Activated effector memory CD4-positive, alpha-beta T cell treated with Interleukin-2 at 50 U/mL for 16 hours (primary cell): ENCODE measurements at places on chromosomes 12 and 14.

DNA sequence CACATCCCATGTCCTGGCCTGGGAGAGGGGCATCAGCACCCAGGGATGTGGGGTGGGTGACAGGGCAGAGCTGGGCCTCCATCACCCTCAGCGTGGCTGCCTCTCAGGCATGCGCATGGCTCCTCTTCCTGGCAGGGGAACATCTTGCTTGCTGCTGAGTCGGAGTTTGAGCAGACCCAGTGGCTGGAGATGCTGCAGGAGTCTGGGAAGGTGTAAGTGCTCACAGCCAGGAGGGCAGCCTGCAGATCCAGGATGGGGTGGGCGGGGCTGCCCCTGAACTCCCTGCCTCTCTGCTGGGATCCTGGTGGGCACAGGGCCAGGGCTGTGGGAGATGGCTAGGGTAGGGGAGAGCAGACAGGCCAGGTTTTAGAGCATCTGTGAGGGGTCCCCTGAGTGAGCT lies 16.2 kb downstream of the PLEKHD1 start:
- DNase-seq: no peak

- DNase-seq: no peak
Measured at GRCh38 chr14:104770851-104771272, 17.9 kb downstream of the SIVA1 start.

- DNase-seq: no peak
Measured at GRCh38 chr12:121845701-121846100, 13.0 kb downstream of the HPD start.

GRCh38 chr12:98780261-98780660 lies 135.2 kb downstream of the APAF1 start:
- DNase-seq: no peak

GRCh38 chr12:26783131-26783526 lies 49.9 kb downstream of the ITPR2 start:
- DNase-seq: no peak

DNA sequence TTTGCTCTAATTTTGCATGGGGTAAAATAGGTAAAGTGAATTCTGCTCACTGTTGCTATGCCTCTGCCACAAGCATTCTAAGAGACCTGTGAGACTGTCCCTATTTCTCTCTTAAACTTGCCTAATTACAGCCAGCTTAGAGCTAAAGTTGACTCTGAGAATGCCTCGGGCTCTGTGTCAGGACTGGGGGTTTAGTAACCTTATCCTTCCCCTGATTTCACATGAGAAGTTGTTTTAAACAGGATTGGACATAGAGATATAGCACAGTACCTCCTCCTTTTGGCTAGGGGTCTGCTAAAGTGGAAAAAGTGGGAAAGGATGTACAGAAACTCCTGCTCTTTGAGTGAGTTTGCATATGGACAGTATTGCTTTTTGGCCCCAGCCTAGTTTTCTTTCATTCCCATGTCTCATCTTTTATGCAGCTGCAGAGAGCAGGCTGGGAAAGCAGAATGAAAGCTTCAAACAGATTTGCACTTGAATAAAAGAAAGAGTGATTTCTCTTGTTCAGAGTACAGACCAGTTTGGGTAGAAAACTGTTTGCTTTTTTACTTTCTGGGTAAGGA lies 122.0 kb downstream of the RAD51B start:
- no peak for DNase-seq

- peak; percentile 15 for DNase-seq
Measured at GRCh38 chr12:120536064-120536791, 2.1 kb downstream of the RNF10 start.

- DNase-seq: no peak
Measured at GRCh38 chr14:101058571-101058970, 155.0 kb upstream of the RTL1 start.

DNA sequence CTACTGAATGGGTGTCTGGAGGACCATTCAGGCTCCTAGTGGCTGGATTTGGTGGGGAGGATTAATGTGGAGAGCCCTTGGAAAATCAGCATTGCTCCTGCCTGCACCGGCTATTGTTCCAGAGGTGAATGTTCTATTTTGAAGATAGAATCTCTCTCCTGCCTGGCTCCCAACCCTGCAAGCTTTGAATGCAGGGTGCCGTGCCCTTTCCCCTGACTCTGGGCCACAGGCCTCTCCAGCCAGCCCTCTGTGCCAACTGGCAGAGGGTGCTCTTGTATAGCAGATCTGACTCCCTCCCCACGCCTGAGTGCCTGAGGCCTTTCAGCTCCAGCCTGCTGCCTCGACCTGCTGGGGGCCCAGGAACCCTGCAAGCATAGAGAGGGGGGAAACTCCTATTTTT lies 106.8 kb downstream of the TMEM260 start:
- DNase-seq: no peak

GRCh38 chr14:52876311-52876710 lies 74.5 kb downstream of the FERMT2 start:
- no peak for DNase-seq

DNA sequence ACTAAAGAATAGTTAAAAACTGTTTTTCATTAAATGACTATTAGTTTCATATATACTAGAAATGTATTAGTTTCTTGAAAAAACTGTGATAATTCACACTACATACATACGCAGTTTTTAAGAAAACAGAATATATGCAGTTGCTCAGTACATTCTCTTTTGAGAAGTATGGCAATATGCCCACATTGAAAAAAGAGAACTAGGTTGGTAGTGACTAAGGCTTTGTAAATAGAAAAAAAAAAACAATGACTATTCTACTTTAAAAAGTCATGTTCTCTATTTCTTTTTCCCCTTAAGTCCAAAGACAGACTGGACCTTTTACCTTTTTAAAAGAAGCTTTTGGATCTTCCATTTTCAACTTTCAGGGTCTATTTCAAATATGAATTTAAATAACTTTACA lies 25.0 kb downstream of the SNX6 start:
- no peak for DNase-seq

- DNase-seq: peak; percentile 48
Measured at GRCh38 chr12:13255792-13256691, 59.5 kb downstream of the EMP1 start.

DNA sequence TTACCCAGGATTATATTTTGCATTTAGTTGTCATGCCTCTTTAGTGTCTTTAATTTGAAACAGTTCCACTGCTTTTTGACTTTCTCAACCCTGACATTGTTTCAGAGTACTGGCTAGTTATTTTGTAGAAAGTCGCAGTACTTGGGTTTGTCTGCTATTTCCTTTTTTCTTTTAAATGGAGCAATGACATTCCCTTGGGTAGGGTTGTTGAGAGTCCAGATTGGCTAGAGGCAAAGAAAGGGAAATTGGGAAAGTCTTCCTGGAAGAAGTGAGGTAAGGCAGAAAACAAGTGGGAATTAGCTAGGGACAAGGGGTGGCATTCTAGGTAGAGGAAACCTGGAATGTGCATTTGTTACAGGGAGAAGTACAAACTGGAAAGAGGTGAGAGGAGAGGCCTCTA lies 245.9 kb downstream of the EMP1 start:
- DNase-seq: no peak

DNA sequence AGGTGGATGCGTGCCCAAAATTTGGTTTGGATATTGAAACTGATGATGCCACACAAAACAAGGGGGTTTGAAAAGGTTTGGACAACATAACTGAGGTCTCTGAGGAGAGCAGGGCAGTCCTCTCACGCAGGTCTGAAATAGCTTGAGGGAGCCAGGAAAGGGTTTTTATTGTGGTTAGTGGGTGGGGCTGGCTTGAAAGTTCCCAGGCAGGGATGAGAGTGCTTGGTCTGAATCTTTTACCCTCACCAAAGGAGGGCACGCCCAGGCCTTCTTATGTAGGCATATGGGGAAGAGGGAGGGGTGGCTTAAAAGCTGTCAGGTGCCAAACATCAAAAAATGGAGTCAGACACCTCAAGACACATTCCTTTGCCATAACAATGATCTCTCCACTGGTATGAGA lies 493.1 kb upstream of the CCDC196 start:
- DNase-seq: no peak

DNA sequence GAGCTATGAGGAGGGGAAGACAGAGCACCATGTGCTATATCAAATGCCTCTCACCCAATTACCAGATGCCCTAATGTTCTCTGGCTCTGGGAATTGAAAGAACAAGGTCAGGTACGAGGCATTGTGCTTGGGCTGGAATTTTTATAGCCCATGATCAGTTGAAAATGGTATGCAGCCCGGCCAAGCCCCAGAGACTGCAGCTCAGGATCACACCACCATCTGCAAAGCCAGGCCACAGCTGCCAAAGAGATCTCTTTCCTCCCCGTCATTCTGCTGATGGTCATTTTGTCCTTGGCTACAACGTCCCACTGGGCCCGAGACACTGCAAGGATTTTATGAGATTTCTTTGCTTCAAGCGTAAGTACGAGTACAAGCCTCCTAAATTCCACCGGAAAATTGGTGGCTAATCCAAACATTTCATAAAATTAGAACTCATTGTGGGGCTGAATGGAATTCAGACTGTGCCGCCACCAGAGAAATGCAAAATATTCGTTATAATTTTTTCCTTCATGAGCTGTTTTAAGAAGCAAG lies 15.1 kb downstream of the NUAK1 start:
- DNase-seq: no peak

DNA sequence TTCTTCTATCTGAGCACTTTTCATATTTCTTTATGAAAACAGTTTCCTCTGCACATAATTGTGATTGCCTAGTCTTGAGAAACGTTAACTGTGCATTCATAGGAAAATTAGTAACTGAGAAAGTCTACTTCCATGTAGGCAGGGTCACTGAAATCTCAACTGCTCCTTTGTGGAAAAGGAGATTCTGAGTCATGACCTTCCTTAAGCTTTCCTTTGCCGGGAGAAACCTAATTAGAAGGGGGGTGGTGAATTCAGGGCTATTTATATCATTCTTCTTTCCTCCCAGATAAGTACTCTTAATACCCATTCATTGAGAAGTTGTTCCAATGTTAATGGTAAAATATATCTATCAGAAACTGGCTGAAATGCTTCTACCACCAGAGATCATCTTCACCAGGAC lies 751.0 kb upstream of the TMEM132C start:
- DNase-seq: no peak

- peak; percentile 44 for DNase-seq
Measured at GRCh38 chr14:80959496-80959895, 4.1 kb downstream of the TSHR start.

DNA sequence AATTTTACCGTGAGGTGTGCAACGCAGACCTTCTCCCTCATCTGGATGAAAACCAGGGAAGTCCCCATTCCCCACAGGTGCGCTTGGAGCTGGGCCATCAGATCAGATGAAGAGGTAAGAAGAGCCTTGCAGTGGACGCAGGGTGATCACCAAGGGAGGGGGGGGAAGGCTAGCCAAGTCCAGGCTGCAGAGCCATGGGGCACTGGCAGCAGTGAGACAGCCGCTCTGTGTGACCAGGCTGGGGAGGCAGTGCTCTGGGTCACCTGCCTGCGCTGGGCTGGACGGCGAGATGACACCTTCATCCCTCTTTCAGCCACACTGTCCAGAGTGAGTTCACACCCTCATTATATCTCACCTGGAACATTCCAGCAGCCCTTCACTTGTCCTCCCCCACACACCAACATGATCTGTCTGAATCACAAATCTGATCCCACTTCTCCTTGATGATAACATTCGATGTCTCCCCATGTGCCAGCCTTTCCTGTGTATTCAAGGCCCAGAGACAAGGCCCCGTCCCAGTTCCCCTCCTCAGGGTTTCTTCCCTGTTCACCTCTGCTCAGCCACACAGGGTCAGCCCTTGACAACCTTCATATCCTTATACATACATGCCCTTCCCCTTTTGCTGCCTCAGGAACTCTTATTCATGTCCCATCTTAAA lies 65.9 kb upstream of the VASH1 start:
- no peak for DNase-seq
